ENCODE measurements at places on chromosomes 12 and 14.

DNA sequence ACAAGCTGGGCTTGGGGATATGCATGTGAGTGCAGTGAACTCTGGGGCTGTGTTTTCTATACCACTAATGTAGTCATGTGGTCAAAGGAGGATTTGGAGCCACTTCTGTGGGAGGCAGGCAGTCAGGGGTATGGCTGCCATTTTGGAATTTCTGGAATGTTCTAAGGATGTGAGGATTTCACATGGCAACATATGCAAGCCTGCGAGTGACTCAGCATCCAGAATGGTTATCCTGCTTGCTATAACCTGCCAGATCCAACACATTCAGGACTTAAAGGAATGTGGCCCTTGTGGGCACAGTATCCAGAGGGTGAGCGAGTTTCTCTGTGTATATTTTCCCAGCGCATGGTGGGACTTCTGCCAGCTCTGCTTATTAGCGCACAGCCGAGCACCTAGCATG lies 249.2 kb upstream of the PWP1 start:
- H3K27ac ChIP-seq, result no peak overlapping the region
- no peaks in the 10 kb centered on the region for H3K4me1 ChIP-seq
- H3K4me3 ChIP-seq, result no peak overlapping the region
- DNase-seq, result no peak
- no peaks in the 10 kb centered on the region for H3K36me3 ChIP-seq

- no peak overlapping the region for H3K4me3 ChIP-seq
- no peaks in the 10 kb centered on the region for H3K36me3 ChIP-seq
- H3K27ac ChIP-seq, result no peak overlapping the region
- peaks cover 3% of the 10 kb centered on the region for H3K27me3 ChIP-seq
- no peak for DNase-seq
Measured at GRCh38 chr12:76921891-76922664, 43.3 kb upstream of the CSRP2 start.

DNA sequence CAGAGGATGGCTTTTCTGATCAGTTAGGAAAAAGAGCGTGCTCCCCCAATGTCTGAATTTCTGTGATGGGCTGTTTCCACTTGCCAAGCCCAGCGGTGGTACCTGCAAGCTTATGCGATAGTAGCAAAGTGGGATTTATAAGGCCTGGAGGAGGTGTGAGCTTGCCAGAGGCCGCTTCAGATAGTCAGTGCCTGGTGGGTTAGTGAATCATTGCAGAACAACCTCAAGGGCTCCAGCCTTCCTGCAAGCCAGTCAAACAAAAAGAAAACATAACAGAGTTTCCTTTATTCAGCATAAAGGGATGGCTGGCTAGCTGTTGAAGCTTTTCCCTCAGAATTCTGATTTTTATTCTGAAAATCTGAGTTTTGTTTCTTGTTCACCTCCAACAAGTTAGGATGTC lies 7.6 kb upstream of the BMP4 start:
- H3K27me3 ChIP-seq, result peaks cover 13% of the 10 kb centered on the region
- no peaks in the 10 kb centered on the region for H3K36me3 ChIP-seq
- peaks cover 7% of the 10 kb centered on the region for H3K4me1 ChIP-seq
- no peak overlapping the region for H3K27ac ChIP-seq
- no peak for DNase-seq

GRCh38 chr14:103138301-103139131 lies 15.3 kb downstream of the TNFAIP2 start:
- H3K4me1 ChIP-seq, result peaks cover 9% of the 10 kb centered on the region
- H3K36me3 ChIP-seq, result peaks cover 27% of the 10 kb centered on the region
- H3K4me3 ChIP-seq, result no peak overlapping the region
- no peak overlapping the region for H3K27ac ChIP-seq
- H3K27me3 ChIP-seq, result peaks cover 12% of the 10 kb centered on the region
- no peak for DNase-seq

Data from endothelial cell (in vitro differentiated cells).